ENCODE measurements at places on chromosomes 1 and 21. TPM values are rescaled to one million over a fixed set of nuclear protein-coding genes. Genes with fewer than 3 reads are reported as not detected.

Gene PAPPA2
- 1.1 TPM for total RNA-seq

Gene CD1E
- total RNA-seq: not detected

DNA sequence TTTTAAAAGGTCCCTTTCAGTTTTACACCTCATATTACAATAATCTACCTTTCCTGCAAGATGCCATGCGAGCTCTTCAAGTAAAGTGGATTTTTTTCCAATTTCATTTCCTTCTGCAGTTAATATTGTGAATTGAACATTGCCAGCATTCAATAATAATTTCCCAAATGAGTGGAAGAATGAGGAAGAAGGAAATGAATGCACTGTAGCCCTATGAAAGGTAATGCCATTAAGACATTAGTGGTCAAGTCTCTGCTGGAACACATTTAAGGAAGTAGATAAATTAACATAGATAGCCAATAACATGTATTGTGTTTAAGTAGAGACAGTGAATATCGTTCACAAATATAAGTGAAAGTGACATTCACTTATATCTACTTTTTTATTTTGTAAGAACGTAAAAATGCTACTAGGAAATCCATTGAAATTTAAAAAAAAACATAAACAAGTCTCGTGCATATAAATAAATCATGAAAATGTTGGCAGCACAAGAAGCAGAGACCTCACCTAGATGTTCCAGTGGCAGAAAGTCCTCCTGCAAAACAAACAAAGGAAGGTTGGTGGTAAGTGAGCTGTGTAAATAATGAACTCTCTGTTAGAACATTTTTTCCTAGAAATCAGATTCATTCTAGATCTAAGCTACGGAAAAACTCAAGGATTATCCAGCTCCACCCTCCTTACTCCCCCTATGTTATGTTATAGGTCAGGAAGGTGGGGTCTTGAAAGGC lies 17.7 kb downstream of the FCRL3 start:
- DNase-seq: no peak

- no peak for DNase-seq
Measured at GRCh38 chr1:34915521-34915920, 13.9 kb downstream of the DLGAP3 start.

Gene ESPN
- not detected for total RNA-seq

GRCh38 chr1:39297551-39297950 lies 93.1 kb downstream of the MACF1 start:
- no peak for DNase-seq

DNA sequence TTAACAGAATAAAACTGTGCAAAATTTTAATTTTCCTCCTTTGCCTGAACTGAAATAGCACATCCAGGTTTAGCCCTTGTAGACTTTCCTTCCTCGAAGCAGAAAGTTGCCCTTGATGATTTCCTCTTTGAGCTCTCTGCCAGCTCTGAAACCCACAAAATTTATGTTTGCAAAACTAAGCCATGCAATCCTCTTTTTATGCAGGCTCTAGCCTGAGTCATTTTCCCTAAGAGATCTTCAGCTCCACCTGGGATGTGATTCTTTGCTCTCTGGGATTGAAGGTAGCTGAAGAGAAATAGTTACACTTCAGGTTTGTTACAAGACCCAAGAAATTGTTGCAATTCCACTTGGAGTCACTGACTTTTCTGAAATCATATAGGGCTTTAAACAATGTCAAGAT lies 1.4 kb upstream of the F3 start:
- DNase-seq: no peak

Gene NTMT2
- not detected for total RNA-seq

DNA sequence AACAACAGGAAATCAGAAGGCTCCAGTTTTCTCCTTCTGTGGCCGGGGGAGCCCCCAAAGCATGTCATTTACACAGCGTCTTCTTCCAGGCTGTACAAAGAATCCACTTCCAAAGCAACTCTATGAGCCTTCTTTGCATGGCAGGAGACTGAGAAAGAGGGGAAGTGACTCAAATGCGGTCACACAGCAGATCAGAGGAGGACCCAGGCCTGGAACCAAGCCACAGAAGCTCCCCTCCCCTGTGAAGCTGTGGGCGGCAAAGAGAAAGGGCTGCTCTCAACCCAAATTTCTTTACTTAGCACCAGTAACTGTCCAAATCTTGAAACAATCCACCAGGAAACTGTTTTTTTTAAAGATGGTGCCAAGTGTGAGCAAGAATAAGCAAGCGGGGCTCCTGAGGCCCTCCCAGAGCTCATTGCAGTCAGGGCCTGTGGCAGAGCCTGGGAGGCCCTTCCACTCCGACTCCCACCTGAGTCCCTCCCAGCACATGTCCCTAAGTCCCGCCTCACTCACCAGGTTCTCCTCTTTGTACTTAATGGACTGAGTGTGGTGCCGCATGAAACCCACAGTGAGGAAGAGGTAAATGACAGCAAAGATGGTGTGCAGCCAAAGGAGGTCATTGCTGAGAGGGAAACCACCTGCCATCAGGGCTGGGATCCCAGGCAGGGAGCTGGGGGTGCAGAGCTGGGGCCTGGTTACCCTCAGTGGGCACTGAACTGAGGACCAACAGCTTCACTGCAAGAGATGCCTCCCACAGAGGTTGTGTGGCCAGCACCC lies 15.9 kb downstream of the TMEM63A start:
- peak; percentile 51 for DNase-seq

- no peak for DNase-seq
Measured at GRCh38 chr1:58064166-58064565, 482.4 kb downstream of the OMA1 start.

Data from HFFc6 (cell line).